ENCODE measurements at places on chromosomes 1 and 21.

DNA sequence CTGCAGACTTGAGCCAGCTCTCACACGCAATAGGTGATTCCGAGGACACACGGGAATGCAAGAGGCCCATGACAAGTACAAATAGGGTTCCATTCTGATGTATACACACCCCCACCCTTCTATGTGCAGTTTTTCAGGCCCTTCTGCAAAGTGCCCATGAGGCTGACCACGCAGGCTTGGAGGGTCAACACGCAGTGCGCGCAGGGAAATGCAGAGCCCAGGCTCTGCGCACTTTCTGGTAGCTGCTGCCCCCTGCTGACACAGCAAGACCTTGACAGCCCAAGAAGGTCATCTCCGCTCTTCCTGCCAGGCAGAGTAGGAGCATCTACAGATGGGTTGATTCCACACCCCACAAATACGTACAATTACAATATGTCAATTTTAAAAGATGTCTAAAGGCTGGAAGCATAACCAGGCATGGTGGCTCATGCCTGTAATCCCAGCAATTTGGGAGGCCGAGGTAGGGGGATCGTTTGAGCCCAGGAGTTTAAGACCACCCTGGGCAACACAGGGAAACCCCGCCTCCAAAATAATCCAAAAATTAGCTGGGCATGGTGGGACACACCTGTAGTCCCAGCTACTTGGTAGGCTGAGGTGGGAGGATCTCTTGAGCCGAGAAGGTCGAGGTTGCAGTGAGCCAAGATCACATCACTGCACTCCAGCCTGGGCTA lies 18.5 kb downstream of the SH3BP5L start:
- DNase-seq, result peak; percentile 56

- DNase-seq, result no peak
Observed at GRCh38 chr1:5415606-5416005, 576.6 kb downstream of the NPHP4 start.

- no peak for DNase-seq
Observed at GRCh38 chr1:39085174-39085573, 59.0 kb downstream of the NDUFS5 start.

- DNase-seq, result no peak
Observed at GRCh38 chr1:1207571-1207892, 1.1 kb upstream of the TNFRSF18 start.

DNA sequence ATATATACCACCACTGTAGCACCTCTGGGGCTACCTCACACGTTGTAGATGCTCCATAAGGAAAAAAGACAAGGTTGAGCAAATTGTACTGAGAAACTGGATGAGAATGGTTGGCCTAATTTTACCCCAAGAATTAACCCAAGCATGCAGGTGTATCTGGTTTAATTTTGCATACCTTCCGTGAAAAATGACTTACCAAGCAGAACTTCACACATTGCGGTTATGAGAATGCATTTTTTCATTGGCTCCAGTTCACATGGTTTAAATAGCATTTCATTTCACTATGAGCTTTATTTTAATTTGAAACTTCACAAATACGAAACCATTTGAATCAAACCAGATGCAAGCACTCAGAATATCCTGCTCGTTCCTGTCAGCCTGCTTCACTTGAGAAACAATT lies 512.2 kb downstream of the LTN1 start:
- no peak for DNase-seq

DNA sequence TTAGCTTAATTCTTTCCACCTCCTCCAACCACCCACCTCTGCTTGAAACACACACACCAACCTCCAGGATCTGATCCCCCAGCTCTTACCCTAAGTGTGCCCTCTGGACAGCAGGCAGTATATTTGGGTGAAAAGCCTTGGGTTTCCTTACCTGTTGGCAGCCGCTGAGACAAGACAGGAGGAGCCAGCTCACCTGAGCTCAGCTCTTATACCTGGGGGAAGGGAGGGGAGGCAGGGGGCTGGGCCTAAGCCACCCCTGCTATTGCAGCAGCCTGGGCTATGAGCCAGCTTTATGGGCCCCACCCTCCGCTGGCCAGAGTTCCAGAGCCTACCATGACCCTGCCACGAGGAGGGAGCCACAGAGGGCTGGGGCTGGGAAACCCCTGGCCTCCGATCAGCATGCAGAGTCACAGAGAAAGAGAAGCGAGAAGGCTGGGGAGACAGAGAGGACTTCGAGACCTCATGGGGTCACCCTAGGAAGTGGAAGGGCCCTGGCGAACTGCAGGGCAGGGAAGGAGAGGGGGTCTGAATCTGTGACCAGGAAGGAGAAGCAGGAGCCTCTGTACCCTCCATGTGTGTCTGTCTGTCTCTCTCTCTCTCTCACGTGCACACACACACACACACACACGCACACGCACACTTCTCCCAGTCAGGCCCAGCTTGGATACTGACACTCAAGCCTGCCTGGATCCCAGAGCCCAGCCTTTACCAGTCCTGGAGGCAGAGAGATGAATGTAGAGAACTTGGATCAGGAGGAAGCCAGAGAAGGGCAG lies at the start of gene S100A14:
Gene S100A14, minus strand, starts transcription at position 182 of the 773 bp plus-strand sequence. CDS start 467 bp downstream, outside the sequence.
- no peak for DNase-seq

DNA sequence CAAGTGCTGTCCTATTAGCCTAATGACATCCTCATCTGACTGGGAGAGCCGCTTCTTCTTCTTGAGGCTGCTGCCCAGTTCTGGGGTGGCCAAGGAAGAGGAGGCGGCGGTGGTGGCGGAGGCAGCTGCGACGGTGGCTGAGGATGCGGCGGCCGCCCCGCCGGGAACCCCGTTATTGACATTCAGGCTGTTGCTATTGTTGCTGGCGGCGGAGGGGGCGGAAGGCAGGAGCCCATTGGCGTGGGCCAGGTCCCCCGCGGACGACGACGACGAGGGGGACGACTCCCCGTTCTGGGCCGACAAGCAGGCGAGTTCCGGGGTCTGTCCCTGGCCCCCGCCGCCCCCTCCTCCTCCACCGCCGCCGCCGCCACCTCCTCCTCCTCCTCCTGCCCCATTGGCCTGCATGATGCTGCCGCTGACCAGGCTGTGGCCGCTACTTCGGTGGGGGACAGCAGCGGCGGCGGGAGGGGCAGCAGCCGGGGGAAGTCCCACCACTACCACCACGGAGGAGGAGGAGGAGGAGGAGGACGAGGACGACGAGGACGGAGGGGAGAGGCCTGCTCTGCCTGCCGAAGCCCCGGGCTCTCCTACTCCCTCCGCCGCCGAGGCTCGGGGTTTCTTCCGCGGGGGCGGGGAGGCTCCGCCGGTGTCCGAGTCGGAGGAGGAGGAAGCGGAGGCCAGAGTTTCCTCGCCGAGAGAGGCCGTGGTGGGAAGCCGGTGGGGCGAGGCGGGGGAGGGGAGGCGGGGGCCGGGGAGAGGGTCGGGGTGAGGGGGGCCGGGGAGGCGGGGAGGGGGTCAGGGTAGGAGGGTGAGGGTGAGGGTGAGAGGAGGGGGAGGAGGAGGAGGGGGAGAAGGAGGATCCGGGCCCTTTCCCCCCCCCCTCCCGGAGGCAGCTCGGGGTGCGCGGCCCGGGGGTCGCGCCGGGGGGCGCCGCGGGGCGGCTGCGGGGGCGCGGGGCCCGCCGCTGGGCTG lies 610 bp downstream of the WDR26 start:
- DNase-seq, result peak; percentile 39

- peak; percentile 71 for DNase-seq
Observed at GRCh38 chr1:26278724-26279455, 996 bp upstream of the SH3BGRL3 start.

GRCh38 chr1:99644279-99645004 lies 1.5 kb upstream of the PALMD start:
- no peak for DNase-seq

GRCh38 chr1:244836135-244836521 lies 670 bp downstream of the COX20 start:
- peak; percentile 58 for DNase-seq

DNA sequence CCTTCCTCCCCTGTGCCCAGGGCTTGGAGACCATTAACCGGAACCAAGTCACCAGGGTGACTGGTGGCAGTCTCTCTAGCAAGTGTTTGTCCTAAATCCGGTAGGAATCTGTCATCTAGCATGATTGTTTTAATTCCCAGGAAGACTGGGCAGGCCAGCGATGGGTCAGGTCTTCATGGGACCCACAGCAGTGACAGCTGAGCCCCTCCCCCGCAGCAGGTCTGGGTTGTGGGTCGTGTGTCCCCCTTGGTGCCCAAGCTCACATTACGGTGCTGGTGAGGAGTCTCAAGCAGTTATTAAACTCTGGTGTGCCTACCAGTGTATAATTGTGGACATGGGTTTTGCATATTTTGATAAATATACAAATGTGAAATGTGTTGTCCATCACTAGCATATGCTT lies 466.5 kb downstream of the MATN1 start:
- no peak for DNase-seq

GRCh38 chr1:6205849-6206519 lies at the start of gene RNF207:
Gene RNF207, plus strand, starts transcription at chr1:6206119. Its CDS starts 417 bp downstream, at chr1:6206536.
- peak; percentile 75 for DNase-seq

DNA sequence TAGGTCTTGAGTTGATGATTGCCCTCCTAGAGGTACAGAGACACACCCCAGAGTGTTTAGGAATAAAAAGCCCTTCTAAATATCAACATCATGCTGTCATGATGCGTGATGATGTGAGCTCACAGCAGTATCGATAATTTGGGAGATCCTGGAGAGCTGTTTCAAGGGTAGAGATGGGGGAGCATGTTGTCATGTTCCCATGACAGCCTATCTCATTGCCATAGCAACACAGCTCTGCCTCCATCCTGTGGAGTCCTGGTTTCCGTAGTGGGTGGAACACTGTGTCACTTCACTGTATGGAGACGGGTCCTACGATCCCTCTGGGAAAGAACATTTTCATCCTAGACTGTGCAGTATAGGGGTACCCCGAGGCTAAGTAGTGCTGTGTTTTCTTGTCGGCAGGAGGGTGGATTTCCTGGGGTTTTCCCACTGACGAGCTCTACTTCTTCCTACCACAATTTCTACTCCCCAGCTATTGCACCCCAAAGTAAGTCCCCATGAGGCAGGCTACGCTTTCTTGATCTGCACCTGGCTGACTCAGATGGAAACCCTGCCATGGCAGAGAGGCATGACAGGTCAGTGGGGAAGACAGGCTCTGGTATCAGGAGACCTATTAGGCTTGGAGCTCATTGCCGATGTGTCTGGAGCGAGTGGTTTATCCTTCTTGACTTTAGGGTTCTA lies 7.2 kb downstream of the KISS1 start:
- DNase-seq, result no peak

GRCh38 chr1:41800311-41800829 lies 118.4 kb downstream of the HIVEP3 start:
- DNase-seq, result no peak

DNA sequence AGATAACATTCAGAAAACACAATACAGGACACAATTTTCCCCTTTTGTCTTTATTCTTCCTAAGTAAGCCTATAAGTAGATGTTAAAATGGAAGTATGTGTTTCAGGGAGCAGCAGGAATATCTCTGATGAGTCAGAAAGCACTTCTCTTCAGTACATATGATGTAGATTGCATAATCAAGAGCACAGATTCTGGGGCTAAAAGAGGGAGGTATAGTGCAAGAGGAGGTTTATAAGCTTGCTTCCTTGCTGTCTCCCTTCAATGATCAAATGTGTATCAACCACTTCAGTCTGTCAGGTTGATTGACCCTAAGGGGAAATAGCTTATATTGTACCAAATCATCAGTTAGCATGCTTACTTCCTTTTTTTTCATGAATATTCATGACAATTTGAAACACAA lies 822.8 kb downstream of the BRINP3 start:
- peak; percentile 30 for DNase-seq

DNA sequence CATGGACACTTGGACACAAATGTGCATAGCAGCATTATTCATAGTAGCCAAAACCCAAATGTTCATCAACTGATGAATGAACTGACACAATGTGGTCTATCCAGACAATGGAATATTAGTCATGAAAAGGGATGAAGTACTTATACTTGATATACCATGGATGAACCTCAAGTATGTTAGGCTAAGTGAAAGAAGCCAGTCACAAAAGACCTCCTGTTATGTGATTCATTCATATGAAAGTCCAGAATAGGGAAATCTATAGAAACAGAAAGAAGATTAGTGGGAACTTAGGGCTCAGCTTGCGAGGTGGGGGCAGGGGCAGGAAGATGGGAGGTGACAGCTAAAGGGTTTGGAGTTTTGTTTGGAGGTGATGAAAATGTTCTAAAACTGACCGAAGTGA lies 7.4 kb downstream of the KCNE1 start:
- DNase-seq, result no peak

GRCh38 chr1:223843934-223844786 lies 1.6 kb downstream of the TP53BP2 start:
- DNase-seq, result peak; percentile 84

DNA sequence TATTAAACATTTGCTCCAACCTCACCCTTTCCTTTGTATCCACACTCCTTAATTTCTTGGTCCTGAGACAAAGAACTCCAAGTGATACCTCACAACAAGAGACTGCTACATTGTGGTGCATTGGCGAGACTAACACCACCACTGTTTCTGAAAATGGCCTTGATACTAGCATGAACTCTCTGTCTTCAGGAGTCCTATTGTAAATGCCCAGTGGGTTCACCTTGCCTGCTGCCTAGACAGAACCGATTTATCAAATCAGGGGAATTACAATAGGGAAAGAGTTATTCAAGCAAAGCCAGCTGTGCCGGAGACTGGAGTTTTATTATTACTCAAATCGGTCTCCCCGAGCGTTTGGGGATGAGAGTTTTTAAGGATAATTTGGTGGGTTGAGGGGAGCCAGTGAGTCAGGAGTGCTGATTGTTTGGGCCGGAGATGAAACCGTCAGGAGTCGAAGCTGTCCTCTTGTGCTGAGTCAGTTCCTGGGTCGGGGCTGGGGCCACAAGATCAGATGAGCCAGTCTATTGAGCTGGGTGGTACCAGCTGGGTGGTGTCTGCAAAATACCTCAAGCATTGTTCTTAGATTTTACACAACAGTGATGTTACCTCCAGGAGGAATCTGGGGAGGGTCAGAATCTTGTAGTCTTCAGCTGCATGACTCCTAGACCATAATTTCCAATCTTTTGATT lies 83.1 kb downstream of the DESI2 start:
- DNase-seq, result no peak

DNA sequence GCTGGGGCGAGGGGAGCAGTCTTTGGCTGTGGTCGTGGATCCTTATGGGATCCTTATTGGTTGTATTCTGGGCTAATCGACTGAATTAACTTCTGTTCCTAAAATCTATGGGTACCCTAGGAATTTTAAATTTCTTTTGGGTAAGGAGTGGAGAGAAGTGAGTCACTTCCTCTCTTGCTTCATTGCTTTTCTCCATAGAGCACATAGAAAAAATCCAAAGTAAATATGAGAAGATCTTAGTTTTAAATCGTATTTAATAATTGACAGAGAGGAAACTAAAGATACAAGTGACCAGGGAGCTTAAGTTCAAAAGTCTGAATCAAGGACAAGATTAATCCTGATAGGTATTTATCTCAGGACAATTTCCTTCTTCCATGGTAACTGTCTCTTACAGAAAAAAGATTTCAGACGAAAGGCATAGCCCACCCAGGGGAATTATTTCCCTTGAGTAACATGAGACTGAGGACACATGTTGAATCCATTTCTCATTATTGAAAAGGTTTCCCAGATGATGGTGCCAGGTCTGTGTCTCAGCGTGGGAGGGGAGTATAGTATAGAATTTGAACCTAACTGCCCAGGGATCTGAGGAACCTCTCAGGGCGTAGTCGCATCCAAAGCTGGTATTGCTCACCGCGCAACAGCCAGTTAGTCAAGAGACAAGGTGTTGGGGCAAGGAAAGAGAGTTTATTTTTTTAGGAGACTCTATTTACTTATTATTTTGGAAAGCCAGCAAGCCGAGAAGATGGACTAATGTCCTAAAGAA lies 28.7 kb upstream of the FASLG start:
- no peak for DNase-seq

GRCh38 chr21:46004168-46004861 lies 22.7 kb downstream of the COL6A1 start:
- no peak for DNase-seq

GRCh38 chr21:25960402-25960801 lies 210.2 kb downstream of the APP start:
- no peak for DNase-seq

- no peak for DNase-seq
Observed at GRCh38 chr1:4166713-4167112, 266.6 kb upstream of the C1orf174 start.
